Stimulated activated CD4-positive, alpha-beta T cell treated with anti-CD3 and anti-CD28 coated beads, Interleukin-1b, Interleukin-23, amount 100 ng/mL, for 1 hour (primary cell): ENCODE measurements at places on chromosomes 13 and 19.

- no peak for DNase-seq
Observed at GRCh38 chr13:65724226-65724625, 1505.9 kb downstream of the PCDH9 start.

GRCh38 chr19:31294189-31294588 lies 55.0 kb downstream of the TSHZ3 start:
- DNase-seq, result no peak

- DNase-seq, result no peak
Observed at GRCh38 chr19:38294090-38294489, 10.0 kb upstream of the C19orf33 start.

DNA sequence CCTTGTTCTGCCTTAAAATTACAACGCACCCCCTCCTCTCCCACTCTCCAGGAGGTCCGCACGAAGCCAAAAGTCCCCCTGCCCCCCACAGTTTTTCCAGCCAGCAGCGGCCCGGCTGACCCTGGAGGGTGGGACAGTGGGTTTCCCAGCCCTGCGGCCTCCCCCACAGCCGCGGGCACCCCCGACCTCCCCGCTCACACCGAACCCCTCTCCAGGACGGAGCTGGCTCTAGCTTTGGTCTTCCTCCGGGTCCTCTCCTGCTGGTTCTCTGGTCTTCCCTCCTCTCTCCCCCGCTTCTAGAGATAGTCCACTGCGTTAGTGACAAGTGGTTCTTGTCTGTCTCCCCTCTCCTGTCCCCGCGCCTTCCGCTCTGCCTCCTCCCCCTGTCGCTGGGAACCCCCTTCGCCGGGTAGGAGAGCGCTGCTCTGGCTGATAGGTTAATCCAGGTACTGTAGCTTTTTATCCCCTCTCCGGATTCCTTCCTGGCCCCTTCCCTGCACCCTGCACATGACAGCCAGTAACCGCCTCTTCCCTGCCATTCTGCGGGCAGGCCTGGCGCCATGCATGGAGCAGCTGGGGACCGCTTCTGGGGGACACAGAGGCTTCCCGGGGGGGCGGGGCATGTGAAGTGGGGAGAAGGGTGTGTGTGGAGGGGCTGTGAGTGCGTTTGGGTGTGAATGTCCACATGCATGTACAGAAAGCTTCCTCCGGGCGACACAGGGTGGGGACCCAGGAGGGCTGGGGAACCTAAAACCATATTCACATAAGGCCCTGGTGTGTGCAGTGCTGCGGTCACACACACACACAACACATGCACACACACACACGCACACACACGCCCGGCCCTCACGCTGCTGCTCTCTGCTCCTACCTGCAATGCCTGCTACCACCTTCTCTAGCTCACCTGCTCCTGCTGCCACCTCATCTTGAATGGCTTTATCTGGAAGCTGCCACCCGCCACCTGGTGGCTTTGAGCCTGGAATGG lies 17.2 kb downstream of the PRR36 start:
- no peak for DNase-seq

GRCh38 chr19:2255982-2256685 lies at the start of gene JSRP1:
Gene JSRP1, minus strand, starts transcription at chr19:2256417. Its CDS starts 1,103 bp downstream, at chr19:2255314.
- no peak for DNase-seq

DNA sequence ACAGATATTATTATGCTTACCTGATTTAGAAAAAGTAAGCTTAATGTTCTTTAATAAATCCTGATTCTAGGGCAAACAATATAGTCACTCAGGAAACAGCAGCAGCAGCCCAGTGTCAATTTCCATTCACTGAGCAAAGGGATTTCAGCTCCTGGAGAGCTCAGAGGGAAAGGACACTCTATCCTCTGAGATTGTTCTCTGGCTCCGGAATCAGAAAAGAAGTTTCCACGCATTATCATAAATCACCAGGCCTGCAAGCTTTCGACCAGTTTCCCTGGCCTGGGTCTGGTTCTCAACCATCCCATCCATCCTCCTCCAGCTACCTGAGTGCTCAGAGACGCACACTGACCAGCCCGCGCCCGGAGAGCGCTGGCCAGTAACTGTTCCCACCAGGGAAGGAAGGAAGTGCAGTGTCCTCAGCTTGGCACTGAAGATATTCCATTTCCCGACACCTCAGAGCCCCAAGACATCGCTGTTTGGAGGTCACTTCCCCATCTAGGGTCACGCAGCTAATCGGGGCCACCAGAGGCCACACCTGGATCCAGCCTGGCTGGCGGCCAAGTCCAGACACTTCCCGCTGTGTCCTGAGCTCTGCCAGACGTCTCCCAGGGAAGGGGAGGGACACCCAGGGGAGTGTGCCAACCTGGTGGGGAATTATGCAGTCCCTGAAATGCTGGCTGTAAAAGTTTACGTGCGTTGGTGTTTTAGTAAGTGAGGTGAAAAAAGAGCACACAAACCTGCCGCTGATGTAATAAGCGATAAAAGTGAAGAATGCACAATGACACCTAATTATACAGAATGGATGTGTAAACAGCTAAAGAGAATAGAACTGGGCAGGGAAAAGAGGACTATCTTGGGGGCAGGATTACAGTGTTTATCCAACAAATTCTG lies 29.1 kb downstream of the EPS15L1 start:
- no peak for DNase-seq

GRCh38 chr13:43770871-43771270 lies 15.9 kb downstream of the ENOX1 start:
- no peak for DNase-seq

GRCh38 chr13:34762312-34762711 lies 179.8 kb upstream of the NBEA start:
- no peak for DNase-seq

- no peak for DNase-seq
Observed at GRCh38 chr13:73835138-73835721, 299.0 kb downstream of the KLF12 start.

DNA sequence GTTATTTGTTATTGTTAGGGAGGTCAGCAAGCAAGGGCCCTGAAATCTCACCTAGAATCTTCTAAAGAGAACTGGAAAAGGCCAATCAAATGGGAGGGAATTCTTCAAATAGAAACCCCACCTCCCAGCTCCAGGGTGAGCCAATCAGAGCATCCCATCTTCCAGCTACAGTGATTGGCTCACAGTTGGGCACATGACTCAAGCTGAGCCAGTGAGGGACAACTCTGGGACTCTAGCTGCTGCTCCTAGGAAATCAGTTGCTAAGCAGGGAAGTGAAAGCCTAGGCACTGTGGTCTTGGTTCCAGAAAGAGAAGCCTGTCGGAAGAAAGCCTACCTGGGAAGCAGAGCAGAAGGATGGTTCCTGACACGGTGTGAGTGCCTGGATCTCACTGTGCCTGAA lies 13.4 kb downstream of the TM6SF2 start:
- DNase-seq, result no peak

DNA sequence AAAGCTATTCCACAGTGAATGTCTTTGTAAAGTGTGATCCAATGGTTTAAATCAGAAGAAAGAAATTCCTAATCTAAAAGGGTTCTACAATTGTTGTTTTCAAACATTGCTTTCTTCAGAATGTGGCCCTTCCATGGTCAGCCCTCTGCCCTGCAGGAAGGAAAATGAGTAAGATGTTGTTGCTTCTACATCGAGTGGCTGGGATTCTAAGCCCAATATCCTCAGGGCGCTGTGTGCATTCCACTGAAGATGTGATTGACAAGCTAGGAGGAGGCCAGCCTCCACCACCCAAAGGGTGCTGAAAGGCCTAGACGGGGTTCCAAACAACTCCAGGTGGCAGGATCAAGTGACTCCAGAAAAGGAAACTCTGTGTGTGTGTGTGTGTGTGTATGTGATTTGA lies 316.9 kb upstream of the TSHZ3 start:
- no peak for DNase-seq

- DNase-seq, result no peak
Observed at GRCh38 chr13:53343361-53343744, 314.7 kb downstream of the OLFM4 start.

- DNase-seq, result no peak
Observed at GRCh38 chr13:110589793-110590390, 25.5 kb upstream of the NAXD start.

DNA sequence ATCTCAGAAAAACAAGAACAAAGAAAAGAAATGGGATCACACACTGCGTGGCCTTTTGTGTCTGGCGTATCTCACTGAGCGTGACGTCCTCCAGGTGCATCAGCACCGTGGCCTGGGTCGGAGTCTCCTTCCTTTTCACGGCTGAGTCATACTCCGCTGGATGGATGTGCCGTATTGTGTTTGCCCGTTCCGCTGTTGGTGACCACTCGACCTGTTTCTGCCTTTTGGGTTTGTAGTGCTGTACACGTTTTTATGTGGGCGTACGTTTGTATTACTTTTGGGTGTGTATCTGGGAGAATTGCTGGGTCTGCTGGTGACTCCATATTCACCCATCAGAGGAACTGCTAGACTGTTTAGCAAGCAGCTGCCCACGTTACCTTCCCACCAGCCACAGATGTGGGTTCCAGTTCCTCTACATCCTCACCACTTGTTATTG lies 11.4 kb downstream of the ARID3A start:
- no peak for DNase-seq

GRCh38 chr13:113040597-113041292 lies 64.8 kb upstream of the F7 start:
- DNase-seq, result no peak

- no peak for DNase-seq
Observed at GRCh38 chr13:27442071-27442647, 8.2 kb downstream of the MTIF3 start.

DNA sequence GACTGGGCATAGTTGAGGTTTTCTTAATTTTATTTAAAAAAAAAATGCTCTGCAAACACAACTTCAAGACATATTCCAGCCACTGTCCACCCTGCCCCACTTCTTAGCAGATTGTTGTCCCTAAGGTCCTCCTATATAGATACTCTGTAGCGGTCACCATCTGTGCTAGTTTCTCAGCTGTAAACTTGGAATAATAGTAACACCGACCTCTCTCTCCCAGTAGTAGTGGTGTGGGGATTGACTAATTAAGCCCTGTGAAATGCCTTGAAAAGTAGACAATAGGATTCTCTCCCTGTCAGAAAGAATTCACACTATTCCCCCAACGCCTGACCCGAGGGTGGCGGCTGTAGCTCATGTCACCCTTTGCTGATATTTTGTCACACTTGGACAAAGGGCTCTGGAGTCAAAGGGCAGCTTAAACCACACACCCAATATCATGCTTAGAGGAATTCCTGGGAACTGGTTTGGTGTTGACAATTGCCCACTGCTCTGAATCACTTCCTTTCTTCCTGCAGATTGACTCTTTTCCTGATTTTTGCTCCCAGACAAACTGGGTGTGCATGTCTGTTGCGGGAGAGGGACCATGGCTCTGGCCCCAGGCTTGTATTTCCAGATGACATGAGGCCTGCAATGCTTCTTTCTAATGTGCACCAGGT lies 9.2 kb upstream of the SERP2 start:
- DNase-seq, result no peak

GRCh38 chr19:19538061-19538784 lies at the start of gene CILP2:
Gene CILP2, plus strand, starts transcription at chr19:19538265. Its CDS starts 85 bp downstream, at chr19:19538350.
- no peak for DNase-seq

DNA sequence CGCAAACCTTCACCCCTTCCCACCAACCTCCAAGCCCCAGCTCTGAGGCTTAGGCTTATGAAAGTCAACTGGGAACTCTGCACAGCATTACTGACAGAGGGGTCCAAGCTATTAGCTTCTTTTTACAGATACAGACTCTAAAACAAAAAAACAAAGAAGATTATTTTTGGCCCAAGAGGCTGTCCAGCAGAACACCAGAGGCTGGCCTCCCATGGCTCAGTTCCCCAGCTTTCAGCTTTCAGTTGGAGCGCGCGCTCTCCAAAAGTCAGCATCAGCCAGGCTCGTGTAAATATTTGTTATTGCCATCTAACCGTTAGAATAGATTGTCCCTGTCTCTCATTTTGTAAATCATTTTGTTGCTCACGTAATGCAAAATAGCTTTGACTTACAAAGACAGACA lies 58.4 kb downstream of the ZIC5 start:
- DNase-seq, result no peak

DNA sequence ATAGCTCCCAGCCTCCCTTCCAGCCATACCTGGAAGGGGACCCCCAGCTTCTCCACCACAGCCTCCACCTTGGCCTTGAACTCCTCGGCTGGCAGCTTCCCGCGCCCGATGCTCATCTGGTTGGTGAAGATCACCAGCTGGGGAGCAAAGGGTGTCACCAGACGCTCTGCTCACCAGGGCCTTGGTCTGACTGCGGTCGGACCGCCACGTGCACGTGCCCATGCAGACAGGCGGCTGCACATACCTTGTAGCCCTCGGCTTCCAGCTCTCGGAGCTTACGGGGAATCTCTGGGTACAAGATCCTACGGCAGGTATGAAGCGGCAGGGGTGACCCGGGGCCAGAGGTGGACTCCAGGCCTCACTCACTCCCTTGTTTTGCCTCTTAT lies 3.4 kb downstream of the PNKP start:
- DNase-seq, result no peak
